ENCODE measurements at places on chromosomes 11 and 22.

- DNase-seq, result no peak
These were observed 74.5 kb downstream of the BBOX1 start for GRCh38 chr11:27115051-27115650.

DNA sequence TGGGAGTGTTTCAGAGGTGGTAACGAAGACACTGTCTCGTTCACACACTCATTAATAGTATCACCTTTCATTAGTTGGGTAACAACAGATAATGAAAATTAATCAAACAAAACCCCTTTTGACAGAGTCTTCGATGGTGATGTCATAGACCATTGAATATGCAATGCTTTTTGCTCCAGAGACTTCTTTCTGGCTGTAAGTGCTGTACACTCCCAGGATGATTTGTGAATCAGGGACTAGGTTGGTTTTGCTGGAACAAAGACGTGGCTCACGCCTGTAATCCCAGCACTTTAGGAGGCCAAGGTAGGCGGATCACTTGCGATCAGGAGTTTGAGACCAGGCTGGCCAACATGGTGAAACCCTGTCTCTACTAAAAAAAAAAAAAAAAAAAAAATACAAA, 9.5 kb upstream of the RASSF10 start:
- no peak for DNase-seq

GRCh38 chr11:114440121-114440860, 1.0 kb downstream of the REXO2 start:
- DNase-seq, result no peak

DNA sequence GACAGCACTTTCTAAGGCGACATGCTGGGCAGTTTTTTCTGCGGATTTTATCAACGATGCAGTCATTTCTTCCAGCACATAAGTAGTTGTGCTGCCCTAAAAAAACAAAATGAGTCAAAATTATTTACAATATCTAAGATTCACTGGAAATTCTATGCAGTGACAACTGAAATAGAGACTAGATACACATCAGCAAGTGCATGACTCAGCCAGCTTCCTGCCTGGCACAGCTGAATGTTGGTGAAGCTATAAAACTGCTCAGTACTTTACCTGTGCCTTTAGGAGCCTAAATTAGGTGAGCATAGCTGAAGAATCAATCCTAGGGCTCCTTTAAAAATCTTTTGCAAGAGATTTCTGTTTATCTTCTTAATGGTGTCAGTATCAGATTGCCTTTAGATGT, 37.8 kb downstream of the PGR start:
- DNase-seq, result no peak

GRCh38 chr22:31083377-31083768, 2.3 kb downstream of the SMTN start:
- DNase-seq, result no peak

GRCh38 chr11:105937331-105937730, 84.7 kb downstream of the MSANTD4 start:
- DNase-seq, result no peak

DNA sequence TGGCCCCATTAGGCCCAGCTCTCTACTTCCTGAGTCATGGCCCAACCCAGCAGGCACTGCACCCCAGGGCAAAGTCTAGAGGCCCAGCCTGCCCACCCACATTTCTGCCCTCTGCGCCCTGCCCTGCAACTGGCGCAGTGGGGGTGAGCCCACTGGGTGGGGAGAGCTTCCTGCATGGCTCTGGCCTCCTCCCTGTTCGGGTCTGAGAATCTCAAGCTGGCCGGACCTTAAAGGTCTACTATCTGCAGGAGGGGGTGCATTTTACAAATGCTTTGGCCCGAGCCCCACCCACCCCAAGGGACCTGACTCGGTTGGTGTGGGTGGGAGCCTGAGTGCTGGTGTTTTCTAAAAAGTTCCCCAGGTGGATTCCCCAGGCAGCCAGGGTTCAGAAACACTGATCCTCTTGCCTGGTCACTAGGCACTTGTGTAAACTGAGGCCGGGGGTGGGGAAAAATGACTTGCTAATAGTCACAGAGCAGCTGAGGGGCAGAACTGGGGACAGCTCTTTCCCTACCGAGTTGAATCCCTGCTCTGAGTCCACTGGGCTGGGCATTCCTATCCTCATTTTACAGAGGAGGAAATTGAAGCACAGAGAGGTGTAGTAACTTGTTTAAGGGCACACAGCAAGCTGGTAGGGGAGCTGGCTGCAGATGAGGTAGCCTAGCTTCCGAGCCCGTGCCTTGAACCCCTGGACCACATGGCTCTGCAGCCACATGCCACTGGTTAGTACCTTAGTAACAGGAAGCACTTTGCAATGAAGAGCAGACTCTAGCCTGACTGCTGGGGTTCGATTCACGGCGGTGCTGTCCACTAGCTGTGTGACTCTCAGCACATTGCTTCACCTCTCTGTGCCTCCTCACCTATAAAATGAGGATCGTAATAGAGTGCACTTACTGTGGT, 36.3 kb downstream of the CD82 start:
- DNase-seq, result no peak

GRCh38 chr11:132452616-132453015, 1079.7 kb downstream of the OPCML start:
- no peak for DNase-seq

DNA sequence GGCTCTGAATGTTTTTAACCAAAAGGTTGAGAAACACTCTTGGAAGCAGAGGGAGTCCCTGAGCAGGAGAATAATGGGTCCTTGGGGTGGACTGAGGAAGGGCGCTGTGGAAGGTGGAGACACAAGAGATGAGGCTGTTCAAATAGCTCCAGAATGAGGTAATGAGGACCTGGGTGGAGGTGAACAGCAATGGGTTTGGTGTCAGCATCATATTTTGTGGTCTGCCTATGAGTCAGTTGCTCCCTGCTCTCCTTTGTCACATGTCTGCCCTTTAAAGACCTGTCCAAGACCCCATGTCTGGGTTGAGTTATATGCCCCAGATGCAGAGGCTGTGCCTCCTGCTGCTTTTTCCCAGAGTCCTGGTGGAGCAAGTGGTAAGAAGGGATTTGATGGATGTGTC, 113.6 kb downstream of the BARX2 start:
- DNase-seq, result no peak

DNA sequence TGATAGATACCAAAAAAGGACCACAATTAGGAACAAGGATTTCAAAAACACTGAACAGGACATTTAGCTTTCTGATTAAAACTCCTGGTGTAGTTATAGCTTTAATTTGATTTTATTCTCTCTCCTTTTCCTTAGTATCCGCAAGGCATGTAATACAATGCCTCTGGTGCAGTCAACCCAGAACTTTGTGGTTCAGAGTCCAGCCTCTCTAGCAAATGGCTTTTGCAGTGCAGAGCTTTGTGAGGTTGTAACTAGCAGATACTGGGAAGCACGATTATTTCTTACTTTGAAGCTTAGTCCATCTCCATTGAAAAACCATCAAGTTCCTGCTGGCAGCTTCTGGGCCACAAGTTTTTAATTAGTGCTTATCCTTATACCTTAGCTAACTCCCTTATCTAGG, 79.8 kb downstream of the GRIA4 start:
- DNase-seq, result no peak

- no peak for DNase-seq
These were observed 6.0 kb upstream of the KLHL35 start for GRCh38 chr11:75439026-75439425.

- no peak for DNase-seq
These were observed 472.2 kb downstream of the INSC start for GRCh38 chr11:15586741-15587473.

GRCh38 chr22:27097933-27098332, 440.5 kb downstream of the MIAT start:
- DNase-seq, result no peak

GRCh38 chr22:42696331-42696967, 24.2 kb downstream of the A4GALT start:
- no peak for DNase-seq

DNA sequence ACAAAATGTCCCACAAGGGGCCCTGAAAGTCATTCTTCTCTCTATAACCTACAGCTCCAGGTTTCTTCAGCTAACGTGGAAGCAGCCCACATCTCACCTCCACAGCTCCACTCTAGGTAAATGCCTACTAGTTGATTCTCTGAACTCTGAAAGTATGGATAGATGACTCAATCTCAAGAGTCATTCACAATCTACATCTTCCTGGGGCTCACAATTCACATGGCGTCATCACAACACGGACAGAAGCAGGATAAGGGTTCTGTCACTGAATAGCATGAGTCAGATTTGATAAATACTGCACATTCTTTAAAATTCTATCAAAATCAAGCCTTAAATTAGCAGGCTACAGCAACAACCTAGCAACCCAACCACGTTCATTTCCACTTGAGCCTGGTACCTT, 96.3 kb downstream of the PLEKHA7 start:
- DNase-seq, result no peak

Measured in GM04504 (cell line).